ENCODE measurements at places on chromosomes 1 and 21.

- DNase-seq: no peak
Measured at GRCh38 chr1:11143401-11143800, 43.7 kb upstream of the EXOSC10 start.

DNA sequence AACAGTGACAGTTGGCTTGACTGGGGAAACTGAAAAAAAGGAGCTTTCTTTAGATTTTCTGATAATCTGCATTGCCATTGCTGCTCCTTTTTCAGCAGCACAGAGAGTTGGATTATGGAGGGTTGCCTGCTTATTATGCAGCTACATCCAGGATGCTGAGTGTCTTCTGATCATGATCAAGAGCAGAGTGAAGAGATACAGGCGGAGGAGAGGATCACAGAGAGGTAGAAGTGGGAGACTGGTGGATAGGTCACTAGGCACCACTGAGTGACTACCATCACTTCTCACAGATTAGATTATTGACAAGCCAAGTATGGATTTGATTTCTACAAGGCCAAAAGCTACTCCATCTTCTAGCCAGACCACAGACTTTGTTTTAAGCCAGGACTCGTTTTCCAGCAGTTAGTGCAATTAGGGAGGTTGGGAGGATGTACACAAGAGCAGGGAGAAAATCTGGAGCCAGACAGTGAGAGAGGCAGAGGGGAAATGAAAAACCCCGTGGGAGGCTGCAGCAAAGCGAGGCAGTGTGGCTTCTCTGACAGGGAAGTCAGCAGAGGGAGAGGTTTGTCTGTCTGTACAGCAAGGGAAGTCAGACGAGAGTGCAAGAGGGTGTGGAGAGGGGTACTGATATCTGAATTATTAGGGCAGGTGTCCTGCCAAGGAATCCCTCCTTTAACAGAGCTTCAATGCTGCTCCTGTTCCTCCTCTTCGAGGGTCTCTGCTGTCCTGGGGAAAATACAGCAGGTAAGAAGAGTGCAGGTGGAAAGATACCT, at the start of gene CD1E:
TSS of gene CD1E (plus strand) at position 592 of the 773 bp plus-strand sequence. CDS start at position 687, 95 bp downstream.
- DNase-seq: no peak

GRCh38 chr1:66426239-66426853, 107.6 kb upstream of the SGIP1 start:
- DNase-seq: no peak

GRCh38 chr1:199116488-199116887, 477.6 kb downstream of the PTPRC start:
- no peak for DNase-seq

DNA sequence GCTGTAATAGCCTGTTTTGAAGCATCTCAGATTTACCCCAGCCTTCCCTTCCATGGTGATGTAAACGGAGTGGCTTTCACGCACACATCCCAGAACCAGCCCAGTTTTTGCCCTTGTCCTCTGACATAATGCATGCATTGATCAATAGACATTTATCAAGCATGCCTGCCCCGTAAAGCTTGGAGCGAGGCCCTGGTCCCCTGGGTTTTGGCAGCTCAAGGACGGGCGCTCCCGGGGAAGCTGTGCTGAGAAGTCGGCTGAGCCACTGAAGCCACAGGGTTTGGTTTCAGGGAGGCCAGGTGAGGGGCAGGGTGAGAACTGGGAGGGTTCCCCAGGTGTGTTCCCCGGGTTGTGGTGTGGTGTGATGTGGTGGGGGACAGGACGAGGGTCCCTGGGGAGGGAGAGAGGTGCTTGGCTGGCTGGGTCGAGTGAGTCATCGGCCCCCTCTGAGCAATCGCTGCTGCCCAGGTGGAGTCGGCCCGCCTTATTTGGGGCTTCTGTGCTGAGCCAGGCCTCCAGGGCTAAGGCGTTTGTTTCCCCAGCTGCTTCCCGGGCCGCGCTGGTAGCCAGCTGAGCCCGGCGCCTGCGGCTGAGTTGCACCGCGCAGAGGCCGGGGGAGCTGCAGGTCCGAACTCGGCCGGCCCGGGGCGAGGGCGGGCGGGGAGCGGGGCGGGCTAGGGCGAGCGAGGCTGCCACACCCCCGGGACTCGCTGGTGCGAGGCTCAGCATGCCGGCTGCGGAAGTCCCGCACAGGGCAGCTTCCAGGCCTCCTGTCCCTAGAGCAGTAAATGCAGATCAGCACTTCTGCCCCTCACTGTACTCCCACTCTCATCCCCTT, 23.6 kb downstream of the ATP2B4 start:
- DNase-seq: peak; percentile 42
